ENCODE measurements at places on chromosomes 1 and 21. TPM values are rescaled to one million over a fixed set of nuclear protein-coding genes. Genes with fewer than 3 reads are reported as not detected.

SLC22A15 gene
- 0.41 TPM for polyA plus RNA-seq

BNIPL gene
- 0.16 TPM for polyA plus RNA-seq

NEGR1 gene
- 0.21 TPM for polyA plus RNA-seq

- DNase-seq, result no peak
Measured at GRCh38 chr1:24726741-24727140, 18.5 kb upstream of the CLIC4 start.

GRCh38 chr1:5965586-5966131 is 26.6 kb downstream of the NPHP4 start:
- no peak for DNase-seq
